Dermis blood vessel endothelial cell (primary cell): ENCODE measurements at places on chromosomes 2 and 18.

DNA sequence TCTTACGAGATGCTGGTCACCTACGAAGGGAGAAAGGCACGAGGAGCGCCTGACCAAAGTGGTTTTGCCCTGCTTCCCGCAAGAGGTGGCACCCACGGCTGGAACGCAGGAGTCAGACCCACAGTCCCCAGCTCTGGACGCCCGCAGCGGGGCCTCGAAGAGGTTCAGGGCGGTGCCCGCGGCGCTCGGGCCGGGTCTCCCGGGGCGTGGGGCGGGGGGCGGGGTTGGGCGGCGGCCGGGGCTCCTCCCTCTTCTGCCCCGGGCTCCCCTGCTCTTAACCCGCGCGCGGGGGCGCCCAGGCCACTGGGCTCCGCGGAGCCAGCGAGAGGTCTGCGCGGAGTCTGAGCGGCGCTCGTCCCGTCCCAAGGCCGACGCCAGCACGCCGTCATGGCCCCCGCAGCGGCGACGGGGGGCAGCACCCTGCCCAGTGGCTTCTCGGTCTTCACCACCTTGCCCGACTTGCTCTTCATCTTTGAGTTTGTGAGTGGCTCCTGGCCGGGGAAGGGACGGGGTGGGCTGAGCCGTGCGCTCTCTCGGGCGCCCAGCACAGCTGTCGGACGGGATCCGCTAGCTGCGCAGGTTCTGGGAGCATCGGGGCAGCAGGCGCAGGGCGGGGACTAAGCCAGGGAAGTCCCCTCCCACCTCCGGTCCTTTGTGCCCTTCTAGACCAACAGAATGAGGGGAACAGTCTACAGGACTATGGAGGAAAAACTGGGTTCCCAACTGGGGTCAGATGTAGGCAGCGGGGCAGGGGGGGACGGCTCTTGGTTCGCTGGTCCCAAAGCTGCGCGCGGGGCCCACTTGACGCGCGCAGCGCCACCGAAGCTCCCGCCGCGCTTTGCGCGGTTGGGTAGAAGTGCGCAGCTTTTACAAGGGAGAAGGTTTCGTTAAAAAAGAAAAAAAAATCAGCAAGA, at the start of gene MAL:
TSS of gene MAL (plus strand) at position 303 of the 914 bp plus-strand sequence. CDS start at position 388, 85 bp downstream.
- no peak for DNase-seq

DNA sequence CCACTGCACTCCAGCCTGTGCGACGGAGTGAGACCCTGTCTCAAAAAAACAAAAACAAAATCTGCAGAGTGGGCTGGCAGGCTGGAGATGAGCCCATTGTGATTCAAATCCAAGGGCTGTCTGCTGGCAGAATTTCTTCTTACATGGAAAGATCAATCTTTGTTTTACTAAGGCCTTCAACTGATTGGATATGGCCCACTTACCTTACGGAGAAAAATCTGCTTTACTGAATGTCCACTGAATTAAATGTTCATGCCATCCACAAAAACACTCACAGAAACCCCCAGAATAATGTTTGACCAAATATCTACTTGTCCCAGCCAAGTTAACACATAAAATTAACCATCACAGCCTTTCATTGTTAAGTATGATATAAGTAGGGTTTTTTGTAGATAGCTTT, 8.3 kb upstream of the FMNL2 start:
- no peak for DNase-seq

DNA sequence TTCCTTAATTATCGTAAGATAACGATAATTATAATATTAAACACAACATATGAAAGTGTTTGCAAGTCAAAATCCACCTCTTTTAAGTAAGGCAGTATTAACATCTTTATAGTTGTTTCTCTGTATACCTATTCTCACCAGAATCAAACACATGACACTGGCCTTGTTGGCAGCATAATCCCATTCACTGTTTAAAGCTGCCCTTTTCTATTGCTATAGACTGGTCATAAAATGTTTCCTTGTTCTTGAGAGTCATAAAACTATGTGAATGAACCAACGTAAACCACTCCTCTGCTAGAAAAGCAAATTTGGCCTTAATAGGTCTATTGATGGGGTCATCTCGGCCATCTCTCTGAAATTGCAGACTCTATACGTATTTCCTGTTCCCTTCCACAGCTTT, 293.1 kb downstream of the SLC8A1 start:
- DNase-seq, result no peak

DNA sequence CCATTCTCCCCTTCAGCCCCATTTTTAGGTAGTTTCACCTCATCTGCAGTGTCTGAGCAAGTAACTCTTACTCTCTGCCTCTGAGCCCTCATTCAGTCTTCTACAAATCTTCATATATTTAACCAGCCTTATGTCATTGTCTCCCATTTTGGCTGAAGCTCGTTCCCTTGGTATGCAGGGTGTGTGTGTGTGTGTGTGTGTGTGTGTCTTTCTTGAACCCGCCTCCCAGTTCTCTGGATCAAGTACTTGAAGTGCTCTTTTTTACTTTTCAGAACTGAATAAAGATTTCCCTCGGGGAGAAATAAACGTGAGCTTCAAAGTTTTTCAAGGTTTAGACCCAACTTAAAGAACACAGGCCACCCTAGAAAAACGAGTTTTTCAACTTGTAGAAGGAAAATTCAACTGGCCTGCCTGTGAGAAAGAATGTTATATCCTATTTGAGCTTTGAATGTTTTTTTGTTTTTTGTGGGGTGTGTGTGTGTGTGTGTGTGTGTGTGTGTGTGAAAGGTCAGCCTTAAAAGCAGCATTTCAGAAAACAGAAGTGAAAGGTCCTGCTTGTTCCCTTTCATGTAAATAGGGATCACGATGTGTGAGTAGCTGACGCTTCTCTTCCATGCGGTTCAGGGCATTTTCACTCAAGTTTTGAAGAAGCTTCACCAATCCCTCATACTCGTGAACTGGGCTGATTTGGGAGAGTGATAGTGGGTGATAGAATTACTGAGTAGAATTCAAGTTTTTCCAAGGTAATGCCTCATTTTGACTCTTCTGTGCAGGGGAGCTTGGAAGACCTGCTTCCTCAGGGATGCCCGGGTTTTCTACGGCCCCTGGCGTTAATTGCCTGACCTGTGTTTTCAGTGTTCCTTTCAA, 50.6 kb upstream of the EML6 start:
- DNase-seq, result peak; percentile 45

- DNase-seq, result no peak
These were observed 1.8 kb upstream of the FAM124B start for GRCh38 chr2:224403657-224404056.

- no peak for DNase-seq
These were observed 125.5 kb downstream of the ATAD2B start for GRCh38 chr2:23801396-23801795.
